ENCODE measurements at places on chromosomes 1 and 21.

DNA sequence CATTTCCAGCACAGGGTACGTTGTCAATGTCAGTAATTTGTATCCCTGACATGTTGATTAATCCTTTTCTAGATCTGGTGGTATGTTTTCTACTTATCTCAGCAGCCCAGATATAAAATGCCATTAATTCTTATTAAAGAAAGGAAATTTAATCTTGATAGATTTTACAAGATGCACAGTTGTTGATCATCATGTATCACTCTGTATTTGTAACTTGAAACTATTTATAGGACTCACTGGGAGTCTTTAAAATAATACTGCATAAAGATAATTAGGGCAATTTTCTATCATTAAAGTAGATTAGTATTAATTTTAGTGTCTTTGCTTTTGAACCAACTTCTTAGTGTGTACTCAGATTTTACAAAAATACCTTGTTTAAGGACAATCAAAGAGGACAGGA, 84.9 kb downstream of the GREM2 start:
- DNase-seq: no peak

- no peak for DNase-seq
Measured at GRCh38 chr21:39104911-39105310, 78.3 kb downstream of the PSMG1 start.

DNA sequence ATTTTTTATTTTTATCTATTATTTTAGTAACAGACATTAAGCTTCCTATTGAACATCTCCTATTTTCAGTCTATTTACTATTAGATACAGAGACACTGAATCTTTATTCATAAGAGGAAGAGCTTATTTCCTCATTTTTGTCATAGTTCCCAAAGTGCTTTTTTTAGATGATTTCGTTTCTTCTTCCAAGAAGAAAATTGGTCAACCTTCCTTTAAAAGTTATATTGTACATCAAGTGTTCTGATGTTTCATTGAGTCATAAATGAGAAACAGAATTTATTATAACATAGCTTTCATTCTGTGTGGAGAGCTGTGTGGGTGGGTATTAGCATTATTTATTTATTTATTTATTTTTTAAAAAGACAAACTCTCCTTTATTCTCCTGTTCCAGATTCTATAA, 50.6 kb upstream of the BACH1 start:
- DNase-seq: no peak

GRCh38 chr1:166090244-166090643, 76.6 kb downstream of the FAM78B start:
- DNase-seq: no peak

- DNase-seq: peak; percentile 60
Measured at GRCh38 chr1:20485527-20486456, at the start of gene CAMK2N1. Gene CAMK2N1, minus strand, starts transcription at chr1:20486210. Its CDS starts 831 bp downstream, at chr1:20485379.

GRCh38 chr1:161069241-161069640, 450 bp downstream of the ARHGAP30 start:
- no peak for DNase-seq

DNA sequence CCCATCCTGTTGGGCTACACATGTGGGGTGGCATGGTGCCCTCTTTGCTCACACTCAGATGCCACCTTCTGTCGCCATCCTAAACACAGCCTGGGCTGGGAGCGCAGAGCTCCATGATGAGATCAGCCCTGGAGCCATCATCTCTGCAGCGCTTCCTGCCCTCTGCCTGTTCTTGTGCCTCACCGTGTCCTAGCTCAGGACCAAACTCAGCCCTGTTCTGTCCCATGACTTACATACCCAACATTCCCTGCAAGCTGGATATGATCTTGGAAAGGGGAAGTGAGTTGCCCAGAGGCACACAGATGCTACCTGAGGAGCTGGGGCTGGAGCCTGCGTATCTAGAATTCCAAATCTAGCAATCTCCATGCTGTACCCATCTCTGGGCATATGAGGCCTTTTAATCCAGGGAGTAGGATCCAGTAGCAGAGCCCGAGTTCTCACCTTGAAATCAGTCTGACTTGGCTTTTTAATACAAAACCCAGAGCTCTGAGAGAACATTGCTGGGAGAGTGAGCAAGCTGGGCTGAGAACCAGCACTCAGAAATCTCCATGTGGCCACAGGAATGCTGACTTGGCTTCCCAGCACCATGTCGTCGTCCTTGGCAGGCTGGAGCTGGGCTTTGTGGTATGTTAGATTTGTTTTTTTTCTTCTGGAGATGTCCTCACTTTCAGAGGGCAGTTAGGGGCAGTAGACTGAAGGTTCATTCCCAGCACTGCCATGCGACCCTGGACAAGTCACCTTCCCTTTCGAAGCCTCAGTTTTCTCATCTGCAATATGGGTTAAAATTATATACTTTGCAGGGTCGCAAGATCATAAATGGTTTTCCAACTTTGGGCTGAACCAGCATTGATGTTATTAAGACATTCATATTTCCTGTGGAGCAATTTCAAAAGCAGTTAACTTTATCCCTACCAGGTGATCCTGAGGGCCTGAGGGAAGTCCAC, 2.6 kb downstream of the ALPL start:
- DNase-seq: peak; percentile 10

GRCh38 chr1:185956881-185957280, 222.7 kb downstream of the HMCN1 start:
- DNase-seq: no peak

GRCh38 chr1:151720554-151720953, 768 bp upstream of the RIIAD1 start:
- DNase-seq: peak; percentile 55

GRCh38 chr1:92030656-92031107, 897 bp downstream of the EPHX4 start:
- DNase-seq: peak; percentile 79

- DNase-seq: no peak
Measured at GRCh38 chr1:188237573-188238348, 1409.0 kb downstream of the PLA2G4A start.

GRCh38 chr1:171663854-171664575, 11.5 kb upstream of the MYOC start:
- DNase-seq: no peak

Measured in G401 (cell line).